Activated CD8-positive, alpha-beta T cell treated with anti-CD3 and anti-CD28 coated beads, Interleukin-2, amount 10 ng/mL, durations not matched to agents 7 days and 5 days (primary cell): ENCODE measurements at places on chromosomes 13 and 19.

GRCh38 chr13:40986101-40986856 is 32.8 kb downstream of the ELF1 start:
- DNase-seq = no peak

DNA sequence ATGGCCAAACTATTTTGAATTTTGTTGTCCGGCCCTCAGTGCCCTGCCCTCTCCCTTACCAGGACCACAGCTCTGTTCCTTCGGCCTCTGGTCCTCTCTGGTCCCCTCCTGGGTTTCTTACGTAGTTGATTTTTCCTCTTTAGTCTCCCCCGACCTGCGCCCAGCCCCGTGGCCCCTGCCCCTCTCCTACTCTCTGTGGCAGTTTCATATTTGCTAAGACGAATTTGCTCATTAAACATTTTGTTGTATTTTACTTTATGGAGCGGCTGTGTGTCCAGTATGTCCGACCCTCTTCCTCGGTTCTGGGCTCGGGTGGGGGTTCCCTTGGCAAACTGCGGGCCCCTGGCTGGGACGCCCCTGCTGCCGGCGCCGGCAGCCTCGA is 576 bp upstream of the EPN1 start:
- no peak for DNase-seq

- DNase-seq = no peak
Observed at GRCh38 chr19:45355402-45355801, 14.9 kb downstream of the KLC3 start.

DNA sequence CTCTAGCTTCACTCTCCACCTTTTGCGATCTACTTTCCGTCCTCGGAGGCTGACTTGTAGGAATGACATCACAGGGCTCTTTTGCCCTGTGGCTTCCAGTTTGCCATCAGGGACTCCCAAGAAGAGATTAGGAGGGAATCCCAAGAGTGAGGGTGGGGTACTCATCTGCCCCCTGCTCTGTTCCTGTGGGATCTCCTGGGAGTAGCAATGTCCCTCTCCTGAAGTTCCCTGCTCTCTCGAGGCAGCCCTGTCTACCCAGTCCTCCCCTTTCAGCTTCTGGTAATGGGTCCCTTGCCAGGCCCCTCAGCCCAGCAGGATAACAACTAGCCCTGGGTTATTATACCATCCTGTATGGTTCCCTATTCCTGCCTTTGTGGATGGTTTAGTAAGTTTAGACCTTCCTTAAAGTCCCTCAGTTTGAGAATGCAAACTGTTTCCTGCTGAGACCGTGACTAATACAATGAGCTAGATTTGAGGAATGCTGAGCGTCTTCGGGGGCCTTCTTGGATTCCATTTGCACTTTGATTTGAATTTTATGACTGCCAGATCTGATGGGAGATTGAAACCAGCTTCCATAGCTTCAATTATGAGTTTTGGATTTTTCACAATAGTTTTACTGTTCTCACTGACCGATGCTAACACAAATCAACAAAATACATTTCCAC is 73.7 kb upstream of the IPO5 start:
- no peak for DNase-seq

DNA sequence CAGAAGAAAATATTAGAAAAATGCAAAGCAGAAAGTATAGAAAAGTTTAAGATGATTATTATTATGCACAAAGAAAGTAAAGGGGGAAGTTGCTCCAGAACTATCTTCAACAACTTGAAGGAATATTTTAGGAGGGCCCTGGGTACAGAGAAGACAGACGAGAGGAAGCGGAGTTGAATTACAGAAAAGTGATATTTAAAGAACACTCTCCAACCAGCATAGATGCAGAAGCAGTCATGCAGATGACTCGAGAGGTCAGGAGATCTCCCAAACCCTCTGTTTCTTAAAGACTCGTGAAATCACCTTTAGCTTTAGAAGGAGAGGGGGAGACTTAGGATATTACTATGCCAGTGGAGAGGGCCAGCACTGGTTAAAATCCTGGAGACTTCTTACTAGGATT is 8.5 kb upstream of the SHISA2 start:
- DNase-seq = no peak

DNA sequence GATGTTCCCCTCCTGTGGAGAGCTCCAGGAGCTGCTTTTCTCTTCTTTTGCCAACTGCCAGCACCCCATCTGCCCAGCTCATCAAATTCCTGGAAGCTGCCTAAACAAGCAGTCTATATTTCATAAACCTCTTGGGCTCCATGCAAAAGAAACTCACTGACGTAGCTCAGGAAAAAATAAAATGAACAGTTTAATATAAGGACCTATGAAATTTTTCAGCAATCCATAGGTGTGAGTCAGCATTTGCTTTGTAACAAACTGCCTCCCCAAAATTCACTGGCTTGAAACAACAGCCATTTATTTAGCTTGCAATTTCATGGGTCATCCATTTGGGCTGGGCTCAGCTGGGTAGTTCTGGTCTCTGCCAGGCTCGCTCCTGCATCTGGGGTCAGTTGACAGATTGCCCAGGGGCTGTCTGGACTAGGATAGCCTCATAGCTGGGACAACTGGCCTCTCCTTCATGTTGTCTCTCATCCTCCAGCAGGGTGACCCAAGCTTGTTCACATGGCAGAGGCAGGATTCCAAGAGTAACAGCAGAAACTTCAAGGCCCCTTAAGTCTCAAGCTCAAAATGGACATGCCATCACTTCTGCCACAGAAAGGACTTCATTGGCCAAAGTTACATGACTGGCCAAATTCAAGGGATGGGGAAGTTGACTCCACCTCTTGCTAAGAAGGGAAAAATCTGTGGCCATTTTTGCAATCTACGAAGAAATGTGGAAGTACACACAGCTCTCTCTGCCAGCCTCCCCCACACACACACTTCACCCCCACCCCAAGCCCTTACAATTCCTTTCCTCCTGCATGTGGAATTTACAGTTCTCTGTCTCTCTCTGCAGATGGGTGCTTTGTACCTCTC is 7.9 kb upstream of the PVR start:
- DNase-seq = no peak

DNA sequence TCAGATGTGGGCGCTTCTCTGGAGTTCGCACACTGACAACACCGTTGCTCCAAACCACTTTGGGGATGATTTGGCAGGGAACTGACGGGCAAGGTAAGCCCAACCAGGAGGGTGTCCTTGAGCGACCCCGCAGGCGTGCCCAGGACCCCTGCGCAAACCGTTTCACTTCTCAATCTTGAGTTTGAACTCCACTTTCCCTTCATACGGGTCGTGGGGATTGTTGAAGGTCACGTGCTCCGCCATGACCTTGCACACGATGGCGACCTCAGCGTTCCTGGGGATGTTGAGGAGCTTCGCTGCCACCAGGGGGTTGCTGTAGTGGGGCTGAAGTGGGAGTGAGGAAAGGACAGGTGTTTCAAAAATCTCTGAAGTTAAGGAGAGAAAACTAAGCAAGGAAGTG is 8.8 kb downstream of the ATP4B start:
- DNase-seq = no peak

DNA sequence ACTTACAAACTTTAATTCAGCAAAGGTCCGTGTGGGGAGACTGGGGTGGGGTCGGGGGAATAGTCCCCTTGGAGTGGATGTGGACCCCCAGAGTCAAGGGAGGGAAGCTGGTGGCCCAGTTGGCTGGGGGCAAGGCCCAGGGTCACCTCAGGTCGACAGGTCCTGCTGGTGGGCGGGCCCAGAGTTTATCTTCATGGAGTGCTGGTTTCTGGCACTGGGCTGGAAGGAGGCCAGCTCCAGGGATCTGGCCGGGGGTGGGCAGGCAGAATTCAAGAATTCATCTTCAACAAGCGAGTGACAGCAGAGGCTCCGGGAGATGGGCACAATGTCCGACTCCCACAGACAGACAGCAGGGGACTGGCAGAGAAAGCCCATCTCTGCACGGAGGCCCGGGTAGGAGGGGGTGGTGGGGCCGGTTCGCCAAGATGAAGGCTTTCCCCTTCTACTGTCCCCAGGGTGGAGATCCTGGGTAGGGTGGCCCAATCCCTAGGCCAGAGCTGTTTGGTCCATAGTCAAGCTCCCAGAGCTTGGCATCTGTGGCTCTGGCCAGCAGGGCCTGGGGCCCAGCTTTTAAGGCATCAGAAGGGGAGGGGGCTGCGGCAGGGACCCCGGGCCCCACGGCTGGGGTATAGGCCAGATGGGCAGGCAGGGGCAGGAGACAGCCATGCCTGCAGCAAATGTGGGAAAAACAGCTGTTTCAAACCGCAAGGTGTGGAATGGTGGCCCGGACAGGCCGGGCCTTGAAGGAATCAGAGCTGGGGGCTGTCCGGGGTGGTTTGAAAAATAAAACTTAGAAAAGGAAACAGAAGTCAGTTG is 622 bp upstream of the FDX2 start:
- no peak for DNase-seq

GRCh38 chr13:64934569-64935362 is 2295.4 kb downstream of the PCDH9 start:
- no peak for DNase-seq

- DNase-seq = no peak
Observed at GRCh38 chr13:44317752-44318151, 55.9 kb upstream of the SERP2 start.

GRCh38 chr13:42322806-42323205 is 50.9 kb downstream of the AKAP11 start:
- DNase-seq = no peak

DNA sequence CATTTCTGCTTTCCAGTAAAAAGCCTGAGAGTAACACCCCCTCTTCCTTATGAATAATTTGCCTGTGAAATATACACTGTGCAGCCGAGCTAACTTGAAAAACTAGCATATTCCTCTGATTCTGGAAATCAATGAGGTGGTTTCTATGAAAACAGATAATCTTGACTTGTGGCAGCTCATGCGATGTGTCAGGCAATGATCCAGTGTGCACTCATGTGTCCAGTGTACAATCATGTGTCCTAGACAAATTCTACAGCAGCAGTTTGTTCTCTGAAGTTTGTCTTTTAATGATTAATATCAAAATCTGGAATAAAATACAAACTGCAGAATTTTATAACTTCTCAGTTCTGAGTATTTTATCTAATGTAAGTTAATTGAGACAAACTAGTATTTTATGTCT is 2213.9 kb upstream of the PCDH20 start:
- no peak for DNase-seq

- no peak for DNase-seq
Observed at GRCh38 chr19:1728816-1729567, 24.3 kb upstream of the ONECUT3 start.

GRCh38 chr19:41937525-41938468 is 9.5 kb upstream of the ERFL start:
- DNase-seq = no peak

GRCh38 chr19:39046037-39046821 is 13.9 kb upstream of the FBXO27 start:
- DNase-seq = no peak

DNA sequence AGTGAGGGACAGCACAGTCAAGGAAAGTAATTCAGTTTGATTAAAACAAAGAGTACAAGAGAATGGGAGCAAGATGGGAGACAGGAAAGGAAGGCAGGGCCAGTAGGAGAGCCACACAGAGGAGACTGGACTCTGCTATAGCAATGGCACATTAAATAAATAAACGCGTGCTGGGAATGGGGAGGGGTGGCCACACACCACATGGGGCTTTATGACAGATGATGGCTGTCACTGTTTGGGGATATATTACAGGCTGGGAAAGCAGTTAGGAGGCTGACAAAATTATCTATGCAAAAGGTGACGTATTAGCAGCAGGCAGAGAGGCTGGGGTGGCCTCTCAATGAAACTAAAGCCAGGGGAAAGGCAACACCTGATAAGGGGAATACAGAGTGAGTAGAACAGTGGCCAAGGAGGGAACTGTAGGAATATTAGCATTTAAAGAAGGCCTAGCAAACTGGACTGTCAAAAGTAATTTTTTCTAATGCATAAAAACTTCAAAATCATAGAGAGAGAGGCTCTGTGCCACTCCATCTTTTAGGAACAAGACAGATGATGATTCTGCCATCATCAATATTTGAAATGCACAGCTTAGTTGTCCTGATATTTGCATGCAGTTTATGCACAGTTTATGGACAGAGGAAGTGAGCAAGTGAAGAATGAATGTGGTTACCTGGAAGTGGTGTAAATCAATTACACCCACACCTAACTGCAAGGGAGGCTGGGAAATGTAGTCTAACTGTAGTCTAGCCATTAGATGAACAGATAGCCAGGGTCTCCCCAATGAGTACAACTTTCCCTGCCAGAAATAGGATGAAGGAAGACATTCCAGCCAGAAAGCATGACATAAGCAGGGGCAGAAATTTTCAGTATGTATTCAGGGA is 346.5 kb downstream of the FOXO1 start:
- no peak for DNase-seq

- DNase-seq = no peak
Observed at GRCh38 chr19:33458171-33458633, 63.4 kb downstream of the PEPD start.

DNA sequence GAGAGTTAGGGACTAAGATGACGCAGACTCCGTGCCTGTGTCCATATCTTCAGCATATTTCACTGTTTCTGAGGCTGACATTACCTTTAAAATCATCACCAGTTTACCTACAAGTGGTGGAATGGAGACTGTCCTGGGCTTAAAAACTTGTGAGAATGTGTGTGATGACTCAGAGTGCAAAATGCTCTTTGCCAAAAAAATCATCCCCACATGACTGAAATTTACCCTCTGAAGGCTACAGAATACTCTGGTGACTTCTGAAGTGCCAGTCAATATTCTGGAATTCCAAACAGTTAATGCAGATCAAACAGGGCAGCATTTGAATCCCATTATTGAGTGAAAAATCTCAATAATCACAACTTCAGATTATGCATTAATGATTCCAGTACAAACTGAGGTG is 901.4 kb downstream of the EFNB2 start:
- no peak for DNase-seq

- no peak for DNase-seq
Observed at GRCh38 chr13:114115191-114115671, 17.2 kb downstream of the RASA3 start.

DNA sequence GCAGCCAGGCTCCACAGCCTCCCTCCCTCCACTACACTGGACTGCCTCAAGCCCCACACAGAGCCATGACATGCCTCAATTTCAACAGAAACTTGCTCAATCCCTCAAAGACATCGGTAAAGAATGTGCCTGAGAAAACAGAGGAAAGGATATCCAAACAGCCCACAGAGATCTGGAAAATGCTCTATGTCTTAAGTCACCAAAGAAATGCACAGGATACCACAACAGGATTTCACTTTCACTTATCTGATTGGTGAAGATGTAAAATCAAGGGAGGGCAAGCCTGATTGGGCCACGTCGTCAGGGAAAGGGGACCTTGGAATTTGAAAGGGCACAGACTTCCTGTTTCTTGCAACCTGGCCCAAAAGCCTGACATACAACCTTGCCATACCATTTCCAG is 14.2 kb downstream of the CACNA1A start:
- no peak for DNase-seq

DNA sequence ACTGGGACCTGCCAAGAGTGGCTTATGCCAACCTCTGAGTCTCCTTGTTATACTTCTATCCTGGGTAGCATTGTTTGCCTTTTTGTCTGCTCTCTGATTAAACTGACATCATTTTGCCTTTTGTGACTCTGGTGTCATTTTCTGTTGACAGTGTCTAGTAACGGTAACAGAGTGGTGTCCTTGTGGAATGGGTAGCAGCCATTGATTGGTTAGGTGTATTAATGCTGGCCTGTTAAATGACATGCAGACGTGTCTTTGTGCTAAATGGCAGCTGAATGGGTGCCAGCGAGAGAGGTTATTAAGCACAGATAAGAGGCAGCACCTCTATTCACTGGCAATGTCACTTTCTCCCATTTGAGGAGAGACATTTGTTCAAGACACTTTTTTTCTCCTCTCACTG is 1289.4 kb downstream of the PCDH9 start:
- no peak for DNase-seq

- no peak for DNase-seq
Observed at GRCh38 chr13:29227576-29227975, 367.9 kb downstream of the SLC7A1 start.

- no peak for DNase-seq
Observed at GRCh38 chr13:21020176-21020575, 41.2 kb downstream of the LATS2 start.

GRCh38 chr19:30132343-30133075 is 190.5 kb downstream of the URI1 start:
- DNase-seq = no peak
